H9 (cell line): ENCODE measurements at places on chromosomes 12 and 14. TPM values are rescaled to one million over a fixed set of nuclear protein-coding genes. Genes with fewer than 3 reads are reported as not detected.

KRT6C gene
- not detected in 2 replicates for total RNA-seq

RASAL1 gene
- total RNA-seq = 2.3 and 2.7 TPM in 2 replicates

TSHR gene
- not detected in 2 replicates for total RNA-seq

PGF gene
- total RNA-seq = 2.3 and 2.8 TPM in 2 replicates

BDKRB2 gene
- total RNA-seq = 0.13 and 0.15 TPM in 2 replicates

GLIPR1L1 gene
- total RNA-seq = 1.9 and 3.2 TPM in 2 replicates

CCDC175 gene
- total RNA-seq = 0.09 TPM in 1 of 2 replicates, not detected in the other

MPHOSPH9 gene
- total RNA-seq = 58.3 and 60.5 TPM in 2 replicates

ALG10B gene
- 4.2 and 6.8 TPM in 2 replicates for total RNA-seq

GRCh38 chr14:54251356-54251755 is 145.5 kb upstream of the CDKN3 start:
- DNase-seq = no peak

GRCh38 chr14:64438181-64438841 is 27.0 kb upstream of the AKAP5 start:
- no peak for DNase-seq

DNA sequence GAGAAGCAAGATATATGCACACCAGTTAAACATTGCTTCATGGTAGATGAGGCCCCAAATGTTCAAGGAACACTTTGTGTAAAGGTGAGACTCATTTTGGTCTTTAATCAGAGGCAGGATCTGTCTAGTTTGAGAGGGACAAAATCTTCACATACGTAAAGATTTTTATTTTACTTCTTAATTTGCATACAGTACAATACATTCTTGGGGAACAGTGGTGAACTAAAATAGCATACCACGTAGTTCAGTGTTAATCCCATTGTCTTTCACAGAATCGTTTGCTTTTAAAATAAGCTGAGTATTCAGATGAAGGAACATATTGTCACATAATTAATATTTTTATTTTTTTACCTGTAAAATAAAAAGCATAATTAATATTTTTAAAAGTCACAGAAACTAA is 43.3 kb downstream of the GPATCH2L start:
- DNase-seq = no peak

GRCh38 chr14:81710232-81710845 is 176.7 kb upstream of the SEL1L start:
- DNase-seq = no peak

- DNase-seq = no peak
Measured at GRCh38 chr14:93048843-93049242, 66.9 kb downstream of the ITPK1 start.

DNA sequence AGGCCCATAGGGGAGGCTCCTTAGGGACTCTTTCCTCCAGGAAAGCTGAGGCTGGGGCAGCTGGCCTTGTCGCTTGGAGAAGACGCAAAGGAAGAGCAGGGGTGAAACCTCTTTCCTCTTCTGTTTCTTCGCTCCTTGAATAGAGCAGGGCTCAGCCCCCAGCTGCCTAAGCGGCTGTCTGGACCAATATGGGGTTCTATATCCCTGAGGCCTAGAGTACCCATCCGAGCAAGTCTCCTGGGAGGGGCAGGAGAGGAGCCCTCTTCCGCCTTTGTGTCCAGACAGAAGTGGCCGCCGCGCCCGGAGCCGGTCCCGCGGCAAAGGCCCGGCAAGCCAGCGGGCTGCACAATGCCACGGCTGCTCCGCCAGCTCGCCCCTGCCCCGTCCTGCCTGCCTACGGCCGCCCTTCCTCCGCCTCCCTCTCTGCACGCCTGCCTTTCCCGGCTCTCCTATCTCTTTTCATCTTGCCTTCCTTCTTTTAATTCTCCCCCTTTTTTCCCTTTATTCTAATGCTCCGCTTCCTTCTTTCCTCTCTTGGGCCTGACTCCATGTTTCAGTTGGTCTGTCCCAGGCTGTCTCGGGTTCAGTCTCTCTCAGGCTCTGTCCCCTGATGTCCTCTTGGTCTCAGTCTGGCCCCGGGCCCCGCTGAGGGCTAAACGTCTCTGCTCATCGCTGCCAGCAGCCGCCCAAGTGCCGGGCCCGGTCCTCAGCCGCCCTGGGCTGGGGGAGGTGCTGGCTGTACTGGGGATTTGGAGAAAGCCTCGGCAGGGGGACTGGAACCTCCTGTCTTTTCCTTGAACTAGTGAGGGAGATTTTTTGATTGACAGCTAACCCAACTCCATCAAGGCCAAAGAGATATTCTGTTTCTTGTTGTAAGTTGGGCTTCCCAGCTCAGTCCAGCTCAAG is 2.5 kb upstream of the HOXC9 start:
- DNase-seq = no peak

DNA sequence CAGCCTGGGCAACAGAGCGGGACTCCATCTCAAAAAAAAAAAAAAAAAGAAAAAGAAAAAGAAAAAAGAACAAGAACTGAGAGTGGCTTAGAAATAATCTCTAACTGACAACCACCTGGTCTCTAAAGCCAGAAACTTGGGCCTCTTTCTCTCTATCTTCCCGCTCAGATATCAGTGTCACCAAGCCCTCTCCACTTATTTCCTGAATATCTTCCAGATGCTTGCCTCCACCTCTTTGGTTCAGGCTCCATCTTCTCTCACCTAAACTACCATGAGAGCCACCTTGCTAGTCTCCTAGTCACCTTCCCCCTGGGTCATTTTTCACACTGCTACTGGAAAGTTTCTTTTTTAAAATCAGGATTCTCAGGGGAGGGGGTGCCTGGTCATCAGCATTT is 1.8 kb upstream of the TM9SF1 start:
- DNase-seq = no peak
